ENCODE measurements at places on chromosomes 2 and 18.

GRCh38 chr2:5041501-5041900 is 650.7 kb upstream of the SOX11 start:
- no peak for DNase-seq

- DNase-seq = no peak
Observed at GRCh38 chr2:30931841-30932407, 124.7 kb upstream of the CAPN13 start.

GRCh38 chr2:74014813-74015212 is 30.1 kb downstream of the TET3 start:
- no peak for DNase-seq

DNA sequence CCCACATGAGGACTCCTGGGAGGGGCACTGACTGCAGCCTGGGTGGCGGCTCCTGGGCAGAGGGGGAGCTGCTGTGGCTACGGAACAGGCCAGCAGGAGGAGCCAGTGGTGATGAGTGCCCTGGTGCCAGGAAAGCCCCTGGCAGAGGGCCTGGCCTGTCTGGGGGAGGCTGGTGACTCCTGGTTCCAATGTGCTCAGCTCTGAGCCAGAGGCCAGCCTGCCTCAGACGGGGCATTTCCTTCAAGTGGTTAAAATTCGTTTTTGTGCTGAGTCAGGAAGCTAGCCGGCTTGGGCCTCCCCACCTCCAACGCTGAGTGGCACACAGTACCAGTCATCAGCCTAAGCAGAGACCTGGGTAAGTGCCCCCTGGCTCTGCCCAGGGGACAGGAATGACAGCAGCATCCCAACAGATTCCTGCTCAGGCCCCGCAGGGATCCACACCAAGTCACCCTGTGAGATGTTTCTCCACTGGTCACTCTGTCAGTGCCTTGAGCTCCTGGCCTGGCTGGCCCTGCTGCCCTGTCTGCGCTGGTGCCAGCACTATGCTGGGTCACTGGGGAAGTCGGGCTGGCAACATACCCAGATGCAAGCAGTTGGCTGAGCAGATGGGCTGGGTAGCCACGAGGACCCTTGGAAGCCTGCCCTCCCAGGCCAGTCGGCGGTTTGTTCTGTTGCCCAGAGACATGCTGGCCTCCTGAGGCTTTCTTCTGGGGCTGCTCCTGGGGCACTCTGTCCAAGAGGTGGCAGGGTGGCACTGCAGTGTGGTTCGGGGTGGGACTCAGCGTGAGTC is 7.1 kb upstream of the KLF11 start:
- DNase-seq = no peak

DNA sequence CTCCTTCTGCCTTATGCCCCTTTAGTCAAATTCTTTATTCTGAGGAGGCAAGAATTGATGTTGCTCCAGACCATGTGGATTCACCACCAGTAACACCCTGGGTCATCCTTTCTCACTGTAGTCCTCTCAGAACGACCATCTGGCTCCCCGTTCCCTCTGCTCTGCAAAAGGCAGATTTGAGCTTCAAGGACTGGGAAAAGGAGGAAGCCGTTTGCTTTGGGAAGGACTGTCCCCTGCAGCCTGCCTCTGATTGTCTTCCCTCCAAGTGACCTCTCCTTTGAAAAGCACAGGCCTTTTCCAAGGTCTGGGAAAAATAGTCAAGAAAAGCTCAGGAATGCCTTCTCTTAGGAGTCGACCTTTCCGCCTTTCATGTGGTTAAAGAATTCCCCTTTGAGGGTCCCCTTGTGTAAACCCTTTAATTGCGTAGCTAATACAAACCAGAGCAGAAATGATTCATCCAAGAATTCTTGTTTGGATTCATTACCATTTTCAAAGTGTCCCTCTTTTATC is 130.1 kb upstream of the COPS8 start:
- no peak for DNase-seq

GRCh38 chr2:10278029-10278762 is 24.5 kb upstream of the HPCAL1 start:
- no peak for DNase-seq

DNA sequence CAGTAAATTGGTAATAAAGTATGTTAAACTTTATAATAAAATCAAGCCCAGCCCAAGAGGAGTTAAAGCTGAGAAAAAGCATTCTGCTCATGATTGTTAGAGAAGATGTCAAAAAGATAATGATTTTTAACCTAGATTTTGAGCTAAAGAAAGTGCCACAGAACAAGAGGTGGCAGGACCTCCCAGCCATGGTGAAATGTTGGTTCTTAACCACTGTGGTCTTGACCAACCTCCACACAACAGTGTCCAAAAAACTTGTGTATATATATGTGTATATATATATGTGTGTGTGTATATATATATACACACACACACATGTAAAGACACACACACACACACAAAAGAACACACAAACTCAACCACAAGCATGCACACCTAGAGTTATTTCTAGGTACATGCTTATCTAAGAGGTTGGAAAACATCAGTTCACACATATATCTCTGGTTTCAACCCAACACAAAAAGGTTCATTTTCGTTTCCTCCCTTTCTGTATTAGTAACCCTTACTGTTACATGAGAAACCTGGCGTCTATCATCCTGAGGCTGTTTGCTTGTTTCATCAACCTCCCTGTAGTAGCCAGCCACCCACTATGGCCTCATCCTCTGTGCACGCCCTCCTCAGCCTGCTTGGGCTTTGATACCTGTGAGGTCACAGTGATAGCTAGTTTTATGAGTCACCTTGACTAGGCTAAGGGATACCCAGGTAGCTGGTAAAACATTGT is 631.8 kb upstream of the ID2 start:
- no peak for DNase-seq

DNA sequence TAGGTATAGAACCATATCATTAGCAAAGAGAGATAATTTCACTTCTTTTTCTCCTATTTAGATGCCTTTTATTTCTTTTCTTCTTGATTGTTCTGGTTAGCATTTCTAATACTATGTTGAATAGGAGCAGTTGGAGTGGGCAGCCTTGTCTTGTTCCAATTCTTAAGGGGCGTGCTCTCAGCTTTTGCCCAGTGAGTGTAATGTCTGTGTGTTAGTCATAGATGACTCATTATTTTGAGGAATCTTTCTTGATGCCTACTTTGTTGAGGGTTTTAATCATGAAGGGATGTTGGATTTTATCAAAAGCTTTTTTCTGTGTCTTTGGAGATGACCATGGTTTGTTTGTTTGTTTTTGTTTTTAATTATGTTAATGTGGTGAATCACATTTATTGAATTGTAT is 1453.1 kb upstream of the SLC39A10 start:
- no peak for DNase-seq

GRCh38 chr2:135490376-135490775 is 40.6 kb downstream of the ZRANB3 start:
- no peak for DNase-seq

GRCh38 chr2:15006667-15007066 is 374.1 kb downstream of the LRATD1 start:
- no peak for DNase-seq

GRCh38 chr2:104582471-104582870 is 271.4 kb upstream of the POU3F3 start:
- DNase-seq = no peak

DNA sequence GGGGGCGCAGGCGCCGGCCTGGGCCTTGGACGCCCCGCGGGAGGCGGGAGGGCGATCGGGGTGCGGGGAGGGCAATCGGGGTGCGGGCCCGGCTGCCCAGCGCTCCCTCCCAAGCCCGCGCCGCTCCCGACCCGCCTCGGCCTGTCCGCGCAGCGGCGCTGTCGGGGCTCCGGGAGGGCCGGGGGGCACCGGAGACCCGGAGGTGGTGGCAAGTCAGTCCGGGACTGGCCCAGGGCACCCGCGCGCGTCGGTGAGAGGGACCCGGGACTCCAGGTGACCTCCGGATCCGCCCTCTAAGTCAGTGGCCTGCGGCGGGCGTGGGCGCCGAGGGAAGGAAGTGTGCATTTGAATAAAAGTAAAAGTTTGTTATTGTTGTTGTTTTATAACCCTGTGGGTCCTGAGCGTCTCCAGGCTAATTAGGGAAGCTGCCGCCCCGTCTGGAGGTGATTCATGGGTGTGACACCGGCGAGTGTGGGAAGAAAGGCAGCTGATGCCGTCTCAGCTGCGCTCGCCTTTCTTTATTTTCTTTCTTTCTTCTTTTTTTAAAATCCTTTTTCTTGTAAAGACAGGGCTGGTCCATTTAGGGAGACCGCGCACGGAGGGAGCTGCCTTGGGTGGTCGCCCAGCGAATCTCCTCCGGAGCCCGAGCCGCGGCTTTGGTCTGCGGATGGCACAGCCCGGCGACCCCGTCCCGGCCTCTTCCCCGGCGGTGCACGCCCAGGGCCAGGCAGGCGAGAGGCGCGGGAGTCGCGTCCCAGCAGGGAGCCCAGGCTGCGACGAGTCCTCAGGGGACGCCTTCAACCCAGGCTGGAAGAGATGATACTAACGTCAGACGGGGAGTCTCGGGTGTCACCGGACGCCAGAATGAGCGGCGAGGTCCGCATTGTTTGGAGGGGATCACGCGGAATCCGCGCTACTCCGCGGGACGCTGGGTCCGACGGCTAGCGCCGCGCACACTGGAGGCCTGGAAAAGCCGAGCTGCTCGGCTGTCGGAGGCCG is 627 bp upstream of the CRACDL start:
- no peak for DNase-seq

DNA sequence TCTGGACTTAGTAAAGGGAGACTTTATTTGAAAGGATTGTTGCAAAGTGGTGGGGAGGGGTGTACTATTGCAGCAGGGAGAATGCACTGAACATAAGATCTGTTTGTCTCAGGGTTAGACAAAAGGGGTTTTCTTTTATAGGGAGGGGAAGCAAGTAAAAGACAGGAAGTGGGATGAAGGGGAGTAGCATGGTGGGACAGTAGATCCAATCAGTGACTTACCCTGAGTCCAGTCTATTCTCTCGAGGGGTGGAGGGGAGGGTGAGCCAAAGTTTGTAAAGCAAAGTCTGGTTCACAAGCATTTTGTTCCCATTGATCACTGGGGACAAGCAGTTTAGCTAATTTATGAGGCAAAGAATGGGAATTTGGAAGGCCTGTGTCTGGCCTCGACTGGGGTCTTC is 35.0 kb upstream of the CYP27C1 start:
- DNase-seq = no peak

DNA sequence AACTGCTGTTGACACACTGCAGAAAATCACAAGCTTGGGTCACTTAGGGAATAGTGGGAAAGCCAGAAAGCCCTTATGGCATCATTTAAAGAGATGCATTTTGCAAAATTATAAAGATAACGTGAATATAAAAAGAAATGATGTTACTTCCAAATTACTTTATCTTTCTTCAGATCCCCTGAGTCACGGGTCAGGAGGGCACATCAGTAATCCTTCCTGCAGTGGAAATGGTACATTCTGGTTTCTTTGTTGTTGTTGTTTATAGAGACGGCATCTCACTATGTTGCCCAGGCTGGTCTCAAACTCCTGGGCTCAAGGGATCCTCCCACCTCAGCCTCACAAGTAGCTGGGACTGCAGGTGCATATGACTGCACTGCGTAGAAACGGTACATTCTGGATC is 9.8 kb upstream of the EPG5 start:
- DNase-seq = no peak
